GM12878 (cell line): ENCODE measurements at places on chromosomes 1 and 21.
A peak's percentile ranks its signal among the peaks of the same experiment; 100 is the strongest.

DNA sequence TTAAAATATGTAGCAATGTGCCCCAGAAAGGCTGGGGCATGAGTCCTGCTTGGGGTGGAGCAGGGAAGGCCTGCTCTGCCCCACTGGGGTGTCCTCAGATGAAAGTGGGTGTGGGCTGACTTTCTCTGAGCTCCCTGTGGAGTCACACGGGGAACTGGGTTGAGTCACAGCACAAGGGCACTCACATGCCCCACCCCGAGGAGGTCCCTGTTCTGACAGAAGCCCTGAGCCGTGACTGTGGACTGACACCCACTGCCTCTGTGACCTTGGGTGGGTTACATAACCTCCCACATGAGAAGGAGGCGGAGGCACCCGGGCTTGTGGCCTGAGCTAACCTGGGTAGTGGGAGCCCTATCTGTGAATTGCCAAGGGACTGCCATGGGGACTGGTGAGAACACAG lies 52.5 kb upstream of the TINAGL1 start:
- DNase-seq, result no peak

DNA sequence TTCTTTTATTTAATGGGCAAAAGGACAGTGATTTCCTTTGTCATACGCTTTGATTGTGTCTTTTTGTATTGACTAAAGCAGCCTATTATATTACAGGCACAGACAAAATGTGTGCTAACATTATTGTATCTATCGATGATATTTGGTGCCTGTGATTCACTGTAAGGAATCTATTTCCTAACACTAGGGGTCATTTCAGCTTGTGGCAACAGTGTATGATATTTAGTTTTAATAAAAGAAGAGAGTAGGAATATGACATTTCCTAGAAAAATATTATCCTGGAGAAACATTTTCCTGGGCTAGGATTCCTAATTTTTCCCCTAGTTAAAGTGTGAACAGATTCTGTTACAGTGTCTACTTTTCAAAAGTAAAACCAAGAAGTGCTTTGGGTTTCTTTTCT lies 42.8 kb downstream of the TYW3 start:
- no peak for DNase-seq

GRCh38 chr1:63835128-63835527 lies 61.3 kb downstream of the ROR1 start:
- DNase-seq, result no peak

GRCh38 chr1:208724079-208724478 lies 479.9 kb upstream of the PLXNA2 start:
- no peak for DNase-seq

DNA sequence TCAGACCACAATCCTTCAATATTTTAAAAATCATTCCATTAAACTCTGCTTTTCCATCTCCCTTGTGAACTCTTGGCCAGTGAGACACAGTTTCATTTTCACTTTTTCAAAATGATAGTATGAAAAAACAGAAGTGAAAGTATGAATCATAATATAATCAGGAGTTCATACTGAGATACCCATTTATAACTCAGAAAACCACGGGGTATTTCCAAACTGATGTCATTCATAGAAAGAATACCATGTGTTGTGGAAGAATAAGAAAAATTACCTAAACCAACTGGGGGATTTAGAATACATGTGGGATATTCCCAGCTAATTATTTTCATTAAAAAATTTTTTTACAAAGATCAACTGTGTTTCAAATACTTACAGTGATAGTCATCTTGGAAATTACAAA lies 149.9 kb downstream of the MRPL39 start:
- peak; percentile 83 for DNase-seq

DNA sequence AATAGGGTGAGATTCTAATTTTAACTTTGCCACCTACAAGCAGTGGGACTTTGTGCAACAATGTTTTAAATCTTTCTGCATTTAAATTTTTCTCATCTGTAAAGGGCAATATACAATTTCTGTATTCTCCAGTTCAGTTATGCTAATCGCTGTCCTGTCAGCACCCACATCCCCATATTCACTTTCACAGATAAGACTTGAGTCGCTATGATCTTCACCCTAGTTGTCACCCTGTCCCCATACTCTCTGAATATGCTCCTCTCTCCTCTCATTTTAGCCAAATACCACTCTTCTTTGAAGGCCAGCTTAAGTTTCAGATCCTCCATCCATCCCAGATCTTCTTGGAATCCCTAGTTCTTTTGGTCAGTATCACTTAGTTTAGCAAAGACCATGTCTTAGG lies 8.8 kb downstream of the DDR2 start:
- no peak for DNase-seq

DNA sequence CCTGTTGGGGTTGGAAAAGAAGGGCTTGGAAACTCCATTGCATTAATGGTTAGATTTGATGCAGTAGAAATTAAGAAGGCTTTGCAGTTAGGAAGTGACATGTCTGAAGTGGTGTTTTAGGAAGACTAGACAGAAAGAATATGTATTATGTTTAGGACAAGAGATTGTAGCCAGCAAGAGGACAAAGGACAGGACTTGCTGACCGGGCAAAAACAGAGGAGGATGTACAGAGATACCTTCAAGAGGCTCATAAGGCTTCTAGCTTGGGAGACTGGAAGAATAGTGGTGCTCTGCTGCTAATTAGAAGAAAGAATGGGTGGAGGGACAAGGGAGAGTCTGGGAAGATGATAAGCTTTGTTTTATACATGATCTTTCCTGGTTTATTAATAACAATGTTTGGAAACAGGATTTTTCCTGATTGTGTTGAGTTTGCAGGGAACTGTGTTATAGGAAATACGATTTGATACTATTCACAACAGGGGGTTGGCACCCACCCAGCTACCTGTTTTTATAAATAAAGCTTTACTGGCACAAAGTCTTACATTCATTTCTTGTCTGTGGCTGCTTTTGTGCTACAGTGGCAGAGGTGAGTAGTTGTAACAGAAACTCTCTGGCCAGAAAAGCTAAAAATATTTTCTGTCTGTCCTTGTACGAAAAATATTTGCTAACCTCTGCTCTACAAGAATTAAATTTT lies 37.1 kb upstream of the TMCO2 start:
- DNase-seq, result no peak

GRCh38 chr1:229863651-229864545 lies 203.1 kb upstream of the GALNT2 start:
- DNase-seq, result no peak

DNA sequence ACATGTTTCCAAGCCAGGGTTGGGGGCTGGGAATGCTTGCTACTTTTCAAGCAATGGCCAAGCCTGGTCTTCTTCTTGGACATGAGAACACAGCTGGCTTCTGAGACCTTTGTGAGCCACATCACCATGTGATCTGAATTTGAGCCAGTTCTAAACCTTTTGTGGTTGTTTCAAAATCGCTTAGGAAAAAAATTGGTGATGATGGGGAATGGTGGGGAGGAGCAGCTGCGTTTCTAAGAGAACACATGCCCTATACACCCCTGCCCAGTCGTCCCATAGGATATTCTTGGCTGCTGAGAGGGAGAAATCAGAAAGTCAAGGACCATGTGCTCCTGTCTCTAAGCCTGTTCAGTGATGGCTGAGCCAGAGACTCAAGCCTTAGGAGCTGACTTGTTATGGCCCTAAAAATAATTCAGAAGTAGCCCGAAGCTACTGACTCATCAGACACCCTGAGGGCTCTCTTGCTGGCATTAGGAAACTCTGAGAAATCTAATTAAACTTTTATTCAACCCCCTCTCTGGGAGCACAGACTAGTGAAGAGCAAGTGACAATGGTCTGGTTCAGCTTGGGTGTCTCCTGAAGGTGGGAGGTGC lies 30.5 kb downstream of the CCDC185 start:
- DNase-seq, result no peak
